SK-N-DZ (cell line): ENCODE measurements at places on chromosomes 3 and 15.

- DNase-seq, result no peak
Observed at GRCh38 chr3:191342006-191342405, 11.7 kb upstream of the UTS2B start.

DNA sequence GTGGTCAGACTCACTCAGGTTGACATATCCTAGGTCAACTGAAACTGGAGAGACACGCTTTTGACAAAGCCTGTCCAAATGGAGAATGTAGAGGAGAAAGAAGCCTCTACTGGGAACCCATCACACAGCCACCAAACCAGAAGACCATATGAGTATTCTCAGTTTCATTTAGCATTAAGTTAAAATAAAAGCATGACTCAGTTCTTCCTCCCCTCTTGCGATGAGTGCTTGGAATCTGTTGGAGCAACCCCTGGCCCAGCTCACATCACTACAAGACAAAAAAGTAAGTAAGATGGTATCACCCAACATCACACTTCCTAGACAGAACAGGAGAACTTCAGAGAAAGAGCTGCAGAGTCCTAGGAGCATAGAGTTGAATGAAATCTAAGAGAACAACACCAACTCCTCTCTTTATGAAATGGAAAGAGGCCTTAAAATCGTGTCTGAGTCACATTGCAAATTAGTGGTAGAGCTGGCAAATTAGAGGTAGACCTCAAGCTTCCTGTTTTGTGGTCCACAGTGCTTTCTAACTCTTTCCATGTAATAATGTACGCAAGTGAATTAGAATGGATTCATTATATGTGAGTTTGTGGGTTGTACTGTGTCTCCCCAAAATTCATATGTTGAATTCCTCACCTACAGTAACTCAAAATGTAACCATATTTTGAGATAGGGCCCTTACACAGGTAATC, 51.2 kb downstream of the FGF12 start:
- no peak for DNase-seq

DNA sequence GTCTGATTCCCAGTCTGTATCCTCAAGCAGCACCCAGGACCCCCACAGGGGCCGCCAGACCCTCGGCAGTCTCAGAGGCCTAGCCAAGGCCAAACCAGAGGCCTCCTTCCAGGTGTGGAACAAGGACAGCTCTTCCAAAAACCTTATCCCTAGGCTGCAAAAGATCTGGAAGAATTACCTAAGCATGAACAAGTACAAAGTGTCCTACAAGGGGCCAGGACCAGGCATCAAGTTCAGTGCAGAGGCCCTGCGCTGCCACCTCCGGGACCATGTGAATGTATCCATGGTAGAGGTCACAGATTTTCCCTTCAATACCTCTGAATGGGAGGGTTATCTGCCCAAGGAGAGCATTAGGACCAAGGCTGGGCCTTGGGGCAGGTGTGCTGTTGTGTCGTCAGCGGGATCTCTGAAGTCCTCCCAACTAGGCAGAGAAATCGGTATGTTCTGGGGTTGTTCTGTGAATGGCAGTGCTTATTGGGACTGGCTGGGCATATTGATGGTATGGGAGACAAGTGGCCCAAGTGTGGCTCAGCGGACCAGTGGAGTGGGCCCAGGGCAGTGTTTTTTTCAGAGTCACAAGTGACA, 96.3 kb downstream of the RPL39L start:
- no peak for DNase-seq

DNA sequence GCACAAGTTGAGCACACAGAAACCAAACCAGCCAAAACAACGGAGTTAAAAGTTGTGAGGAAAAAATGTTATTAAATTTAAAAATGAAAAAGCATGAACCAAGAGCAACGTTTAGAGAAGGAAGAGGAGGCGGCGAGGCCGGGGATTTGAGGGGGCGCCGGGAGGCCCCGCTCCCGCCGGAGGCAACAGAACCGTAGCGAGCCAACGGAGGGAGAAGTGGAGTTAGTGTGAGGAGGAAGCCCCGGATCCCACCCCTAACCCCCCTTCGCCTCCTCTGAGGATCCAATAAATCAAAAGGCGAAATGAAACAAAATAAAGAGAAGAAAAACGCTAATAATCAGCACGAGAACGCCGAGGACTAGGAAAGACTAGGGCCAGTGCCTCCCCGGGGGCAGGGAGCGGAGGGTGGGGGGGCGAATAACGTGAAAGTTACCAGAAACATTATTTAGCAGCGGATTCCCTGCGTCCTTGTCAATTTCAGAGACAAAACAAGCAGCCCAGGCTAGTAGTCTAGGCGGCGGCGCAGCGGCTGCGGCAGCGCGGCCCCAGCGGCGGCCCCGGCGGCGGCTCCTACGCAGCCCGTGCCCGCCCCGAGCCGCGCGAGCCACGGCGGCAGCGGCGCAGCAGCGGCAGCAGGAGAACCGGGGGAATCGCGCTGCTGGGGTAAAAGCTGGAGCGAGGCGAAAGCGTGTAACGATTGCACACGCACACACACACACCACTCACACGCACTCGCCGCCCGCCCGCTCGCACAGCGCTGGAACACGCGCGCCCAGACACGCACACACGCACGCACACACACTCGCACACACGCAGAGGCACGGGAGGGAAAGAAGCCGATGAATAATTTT, 1.7 kb downstream of the MEIS2 start:
- DNase-seq, result no peak

GRCh38 chr3:126419886-126420786, 25.4 kb downstream of the CFAP100 start:
- no peak for DNase-seq

DNA sequence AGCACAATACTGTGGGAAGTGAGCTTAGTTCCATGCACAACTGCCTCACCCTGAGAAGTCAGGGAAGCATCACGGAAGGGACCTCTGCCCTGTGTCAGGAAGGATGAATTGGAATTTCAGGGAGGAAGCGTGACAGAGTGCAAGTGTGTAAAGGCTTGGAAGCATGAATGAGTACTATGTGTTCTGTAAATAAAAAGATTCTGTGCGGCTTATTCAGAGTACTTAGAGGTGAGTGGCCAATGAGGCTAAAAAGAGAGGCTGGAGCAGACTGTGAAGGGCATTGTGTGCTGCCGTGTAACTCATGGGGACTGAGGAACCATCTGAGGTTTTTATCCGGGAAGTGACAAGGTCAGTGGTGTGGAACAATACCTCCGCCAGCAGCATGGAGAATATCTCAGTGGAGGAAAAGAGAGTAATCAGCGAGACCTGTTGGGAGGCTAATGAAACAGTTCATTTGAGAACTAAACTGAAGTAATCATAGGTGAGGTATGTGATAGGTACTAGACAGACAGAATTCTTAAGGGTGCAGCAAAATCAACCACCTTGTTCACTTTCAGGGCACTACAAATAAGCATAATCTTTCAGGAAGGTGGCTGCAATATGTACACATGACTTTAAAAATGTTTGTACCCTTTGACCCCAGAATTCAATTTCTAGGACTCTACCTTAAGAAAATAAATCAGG, 64.9 kb upstream of the SPRED1 start:
- DNase-seq, result no peak

DNA sequence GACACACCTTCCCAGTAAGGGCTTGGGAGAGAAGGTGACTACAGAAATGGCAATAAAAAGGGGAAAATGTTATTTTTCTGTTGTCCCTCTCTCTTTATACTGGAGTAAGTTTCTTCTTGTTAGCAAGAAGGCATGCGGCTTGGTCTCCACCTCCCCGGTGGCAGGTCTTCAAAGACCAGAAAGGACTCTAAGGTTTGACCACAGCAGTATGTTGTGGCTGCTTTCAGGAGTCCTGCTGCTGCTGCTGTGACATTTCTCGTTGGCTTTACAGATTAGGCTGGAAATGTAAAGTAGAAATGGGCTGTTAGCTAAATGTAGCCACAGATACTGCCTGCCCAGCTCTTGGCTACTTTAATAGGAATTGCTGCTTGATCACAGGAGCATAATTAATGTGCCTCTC, 175.8 kb upstream of the ZBTB20 start:
- DNase-seq, result no peak

- peak; percentile 64 for DNase-seq
Observed at GRCh38 chr3:28476194-28476593, 127.6 kb upstream of the AZI2 start.

DNA sequence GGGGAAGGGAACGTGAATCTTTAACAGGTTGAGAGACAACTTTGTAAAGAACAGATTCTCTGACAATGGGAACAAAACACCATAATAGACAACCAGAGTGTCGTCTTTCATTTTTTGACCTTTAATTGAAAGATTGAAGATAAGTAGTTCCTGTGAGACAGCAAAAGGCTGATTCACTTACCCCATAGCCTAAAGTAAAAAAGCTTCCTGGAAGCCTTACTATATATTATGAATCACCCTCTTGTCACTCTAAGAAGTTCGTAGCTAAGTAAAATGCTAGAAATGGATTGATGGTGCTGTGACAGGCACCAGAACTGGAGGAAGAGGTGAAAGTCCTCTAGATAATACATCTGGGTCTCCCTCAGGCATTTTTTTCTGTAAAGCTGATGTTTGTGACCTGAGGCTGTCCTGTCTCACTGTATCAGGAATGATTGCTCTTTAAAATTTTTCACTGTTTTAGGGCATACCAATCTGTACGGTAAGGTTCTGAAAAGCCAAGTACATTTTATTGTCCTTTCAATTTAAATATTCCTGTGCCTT, 824.6 kb upstream of the SEMA6D start:
- DNase-seq, result peak; percentile 67

GRCh38 chr15:25089577-25089976, 134.8 kb downstream of the SNRPN start:
- no peak for DNase-seq

- no peak for DNase-seq
Observed at GRCh38 chr3:192848371-192849233, 69.1 kb downstream of the MB21D2 start.
